ENCODE measurements at places on chromosomes 12 and 14. TPM values are rescaled to one million over a fixed set of nuclear protein-coding genes. Genes with fewer than 3 reads are reported as not detected.

The USP15 gene
- total RNA-seq, result 49.7 TPM

The IL31 gene
- not detected for total RNA-seq

The SYNE3 gene
- 7.7 TPM for total RNA-seq

The BEGAIN gene
- 0.48 TPM for total RNA-seq

The TMEM233 gene
- not detected for total RNA-seq

The NPFF gene
- not detected for total RNA-seq

The OAS2 gene
- 157 TPM for total RNA-seq

The SYT1 gene
- total RNA-seq, result 1.7 TPM

The LBHD2 gene
- total RNA-seq, result not detected

The SVOP gene
- total RNA-seq, result not detected

The ITPR2 gene
- total RNA-seq, result 9.1 TPM

The PROX2 gene
- not detected for total RNA-seq

The COCH gene
- 0.04 TPM for total RNA-seq

The OR4E2 gene
- total RNA-seq, result not detected

DNA sequence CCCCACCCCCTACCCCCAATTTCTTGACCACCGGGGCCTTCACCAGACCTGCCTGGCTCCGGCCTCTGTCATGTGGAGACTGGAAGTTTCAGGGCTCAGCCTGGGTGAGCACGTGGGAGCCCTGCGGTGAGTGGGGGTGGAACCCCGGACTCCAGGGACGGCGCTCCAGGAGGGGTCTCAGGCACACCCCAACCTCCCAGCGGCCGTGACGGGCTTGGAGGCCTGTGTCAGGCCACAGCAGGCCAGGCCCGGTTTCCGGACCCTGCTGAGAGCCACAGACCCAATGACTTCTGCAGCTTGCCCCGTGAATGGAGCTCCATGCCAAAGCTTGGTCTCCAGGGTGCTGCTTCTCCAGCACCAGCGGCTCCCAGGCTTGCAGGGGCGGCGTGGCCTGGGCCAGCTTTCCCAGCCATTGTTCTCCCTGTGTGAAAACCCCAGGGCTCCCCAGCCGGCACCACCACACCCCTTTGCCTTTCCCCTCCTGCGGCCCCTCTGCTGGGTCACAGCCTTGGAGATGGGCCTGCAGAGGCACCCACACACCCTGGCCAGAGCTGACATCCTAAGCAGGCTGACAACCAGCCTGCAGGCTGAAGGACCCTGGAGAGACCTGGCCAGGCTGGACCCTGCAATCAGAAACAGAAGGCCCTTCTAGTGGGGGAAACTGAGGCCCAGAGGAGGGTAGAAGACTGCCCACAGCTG lies 186.2 kb upstream of the C14orf180 start:
- DNase-seq, result no peak

- DNase-seq, result peak; percentile 86
These were observed 10.4 kb downstream of the BEST3 start for GRCh38 chr12:69688471-69689427.

DNA sequence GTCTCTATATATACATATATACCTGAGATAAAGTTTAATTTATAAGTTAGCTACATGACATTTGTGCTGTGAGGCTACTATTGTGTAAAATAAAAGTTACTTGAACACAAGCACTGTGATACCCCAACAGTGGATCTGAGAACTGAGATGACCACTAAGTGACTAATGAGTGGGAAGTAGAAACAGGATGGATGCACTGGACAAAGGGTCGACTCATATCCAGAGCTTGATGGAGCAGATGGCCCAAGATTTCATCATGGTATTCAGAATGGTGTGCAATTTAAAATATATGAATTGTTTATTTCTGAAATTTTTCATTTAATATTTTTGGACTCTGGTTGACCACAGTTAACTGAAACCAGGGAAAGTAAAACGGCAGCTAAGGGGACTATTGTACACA lies 908.6 kb upstream of the MDGA2 start:
- DNase-seq, result peak; percentile 50

DNA sequence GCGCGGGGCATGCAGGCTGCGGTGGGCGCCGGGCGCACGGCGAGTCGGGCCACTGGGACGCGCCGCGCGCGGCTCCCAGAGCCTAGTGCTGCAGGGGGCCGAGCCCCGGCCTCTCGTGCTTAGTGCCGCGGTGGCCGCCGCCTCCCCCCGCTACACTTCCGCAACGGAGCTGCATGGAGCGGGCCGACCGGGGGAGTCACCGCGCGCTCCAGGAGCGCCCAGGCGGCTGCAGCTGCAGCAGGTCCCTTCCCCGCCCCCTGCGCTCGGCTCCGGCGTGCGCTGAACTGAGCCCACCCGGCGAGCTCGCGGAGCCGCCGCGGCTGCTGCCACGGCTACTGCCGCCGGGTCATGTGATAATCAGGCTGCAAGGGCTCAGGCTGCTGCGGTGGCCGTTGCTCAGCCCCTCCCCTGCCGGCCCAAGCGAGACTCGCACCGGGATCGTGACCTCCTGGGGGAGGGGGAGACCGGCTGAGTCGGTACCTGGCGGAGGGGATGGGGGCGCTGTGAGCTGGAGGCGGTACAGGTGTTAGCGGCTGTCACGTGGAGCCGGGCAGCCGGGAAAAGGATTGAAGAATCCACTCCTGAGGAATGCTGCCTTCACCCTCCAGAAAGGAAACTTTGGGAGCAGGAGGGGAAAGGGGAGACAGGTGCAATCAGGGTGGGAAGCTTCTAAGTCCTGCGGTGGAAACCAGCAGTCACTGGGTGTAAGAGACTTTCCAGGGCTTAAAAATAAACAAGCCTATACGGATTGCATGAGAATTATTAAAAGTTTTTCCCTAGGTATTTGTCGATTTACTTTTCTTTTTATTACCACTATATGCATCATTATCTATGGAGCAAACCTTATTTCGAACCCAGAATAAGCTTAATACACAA lies at the start of gene PPM1H:
Gene PPM1H, minus strand, starts transcription at position 352 of the 876 bp plus-strand sequence. CDS start 414 bp downstream, outside the sequence.
- no peak for DNase-seq

DNA sequence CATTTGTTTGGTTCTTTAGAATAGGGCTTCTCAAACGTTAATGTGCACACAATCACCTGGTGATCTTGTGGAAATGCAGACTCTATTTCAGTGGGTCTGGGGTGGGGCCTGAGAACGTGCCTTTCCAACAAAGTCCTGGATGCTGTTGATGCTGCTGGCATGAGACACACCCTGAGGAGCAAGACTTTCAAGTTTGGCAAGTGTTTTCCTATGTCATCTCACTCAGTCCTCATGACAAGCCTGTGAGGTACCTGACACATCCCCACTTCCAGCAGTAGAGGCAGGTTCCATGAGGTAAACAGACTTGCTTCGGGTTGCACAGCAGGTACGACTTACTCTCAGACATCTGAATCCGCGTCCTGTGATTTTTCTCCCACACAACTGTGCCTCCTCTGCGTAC lies 147.1 kb downstream of the MYRFL start:
- DNase-seq, result no peak

GRCh38 chr14:104536942-104537612 lies 42.5 kb upstream of the C14orf180 start:
- peak; percentile 78 for DNase-seq

- no peak for DNase-seq
These were observed 209.0 kb upstream of the PLEKHG7 start for GRCh38 chr12:92493816-92494215.

- DNase-seq, result peak; percentile 10
These were observed 72.4 kb downstream of the IGF1 start for GRCh38 chr12:102407776-102408486.

DNA sequence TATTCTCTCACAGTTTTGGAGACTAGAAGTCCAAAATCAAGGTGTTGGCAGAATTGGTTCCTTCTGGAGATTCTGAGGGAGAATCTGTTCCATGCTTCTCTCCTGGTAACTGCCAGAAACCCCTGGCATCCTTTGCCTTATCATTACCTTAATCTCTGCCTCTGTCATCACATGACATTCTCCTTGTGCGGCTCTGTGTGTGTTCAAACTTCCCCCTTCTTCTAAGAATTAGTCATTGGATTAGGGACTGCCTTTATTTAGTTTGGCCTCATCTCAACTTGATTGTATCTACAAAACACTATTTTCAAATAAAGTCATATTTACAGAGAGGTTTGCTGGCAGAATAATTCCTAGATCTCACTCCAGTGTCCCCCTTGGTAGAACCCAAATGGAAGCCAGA lies 68.9 kb downstream of the ZNF641 start:
- no peak for DNase-seq

GRCh38 chr12:124107351-124107750 lies 134.3 kb downstream of the ZNF664 start:
- no peak for DNase-seq

- DNase-seq, result no peak
These were observed 54.5 kb downstream of the C12orf75 start for GRCh38 chr12:105384916-105385535.

DNA sequence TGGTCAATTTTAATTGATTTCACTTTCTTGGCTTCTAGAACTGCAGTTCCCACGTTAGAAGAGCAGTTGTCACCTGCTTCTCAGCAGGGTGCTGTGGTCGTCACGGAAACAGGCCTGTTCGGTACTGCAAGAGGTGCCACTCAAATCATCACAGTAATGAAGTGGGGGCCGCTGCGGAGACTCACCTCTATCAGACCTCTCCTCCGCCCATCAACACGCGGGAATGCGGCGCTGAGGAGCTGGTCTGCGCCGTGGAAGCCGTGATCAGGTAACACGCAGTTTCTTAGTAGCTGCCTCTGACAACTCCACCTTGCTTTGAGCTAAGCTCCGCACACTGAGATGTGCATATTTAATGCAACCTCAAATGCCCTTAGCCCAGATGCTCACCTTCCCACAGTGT lies 107.2 kb downstream of the UNC79 start:
- DNase-seq, result no peak

GRCh38 chr12:76274420-76275083 lies 73.7 kb downstream of the BBS10 start:
- no peak for DNase-seq

DNA sequence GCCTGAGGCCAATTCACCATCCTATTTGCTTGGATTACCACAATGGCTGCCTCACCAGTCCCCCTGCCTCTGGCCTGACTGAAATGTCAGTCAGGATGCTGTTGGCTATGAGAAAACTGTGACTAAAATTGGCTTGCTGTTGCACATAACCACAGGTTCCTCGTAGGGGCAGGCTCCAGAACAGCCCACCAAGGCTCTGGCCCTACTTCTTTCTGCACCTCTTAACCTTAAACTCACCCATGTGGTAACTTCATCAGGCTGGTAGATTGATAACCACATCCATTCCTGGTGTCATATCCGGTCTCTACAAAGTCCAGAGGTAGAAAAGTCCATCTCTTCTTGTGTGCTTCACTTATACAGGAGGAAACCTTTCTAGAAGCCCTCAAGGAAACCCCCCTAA lies 172.4 kb upstream of the PLXNC1 start:
- no peak for DNase-seq

GRCh38 chr14:24296341-24297157 lies 3.0 kb downstream of the DHRS1 start:
- DNase-seq, result peak; percentile 79

- no peak for DNase-seq
These were observed 263.5 kb downstream of the DPF3 start for GRCh38 chr14:72630374-72630773.

GRCh38 chr14:22409006-22409405 lies 180.0 kb downstream of the DAD1 start:
- DNase-seq, result no peak

GRCh38 chr12:110933326-110933974 lies 13.1 kb upstream of the MYL2 start:
- no peak for DNase-seq

GRCh38 chr12:89187507-89187906 lies 164.8 kb downstream of the DUSP6 start:
- no peak for DNase-seq

DNA sequence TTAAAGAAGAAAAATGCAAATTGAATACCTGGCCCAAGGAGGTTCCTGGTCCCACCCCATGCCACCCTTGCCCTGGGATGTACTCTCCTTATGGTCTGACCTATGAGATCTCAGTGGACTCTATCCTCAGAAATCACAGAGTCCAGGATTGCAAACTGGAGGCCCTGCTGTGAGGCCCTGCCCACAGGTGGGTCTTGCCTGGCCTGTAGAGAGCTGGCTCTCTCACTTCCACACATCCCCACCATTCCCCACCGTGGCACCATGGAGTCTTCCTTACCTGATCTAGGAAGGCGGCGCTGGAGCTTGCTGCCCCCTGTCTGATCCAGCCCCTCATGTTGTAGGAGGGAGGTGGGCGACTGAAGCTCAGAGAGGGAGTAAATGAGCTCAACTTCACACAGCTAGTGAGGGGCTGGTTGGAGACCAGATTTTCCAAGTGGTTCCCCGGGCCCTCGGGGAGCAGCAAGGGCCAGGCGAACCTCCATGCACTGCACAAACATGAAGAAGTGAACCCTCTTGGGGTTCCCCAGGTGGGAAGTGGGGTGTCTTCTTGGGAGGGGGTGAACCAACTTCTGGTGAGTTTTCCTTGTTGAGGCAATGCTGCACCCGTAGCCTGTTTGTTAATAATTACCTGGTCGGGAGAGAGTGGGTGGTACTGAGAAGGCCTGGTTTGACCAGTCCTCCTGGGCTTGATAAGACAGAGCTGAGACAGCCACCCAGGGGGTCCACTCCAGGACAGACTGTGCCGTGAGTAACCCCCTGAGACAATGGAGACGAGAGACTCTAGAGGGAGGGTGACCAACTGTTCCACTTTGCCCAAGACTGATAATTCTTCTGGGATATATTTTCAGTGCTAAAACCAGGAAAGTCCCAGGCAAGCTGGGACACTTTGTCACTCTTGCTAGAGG lies at the start of gene SERPINA4:
Gene SERPINA4, plus strand, starts transcription at position 692 of the 905 bp plus-strand sequence. CDS start 2,041 bp downstream, outside the sequence.
- no peak for DNase-seq

DNA sequence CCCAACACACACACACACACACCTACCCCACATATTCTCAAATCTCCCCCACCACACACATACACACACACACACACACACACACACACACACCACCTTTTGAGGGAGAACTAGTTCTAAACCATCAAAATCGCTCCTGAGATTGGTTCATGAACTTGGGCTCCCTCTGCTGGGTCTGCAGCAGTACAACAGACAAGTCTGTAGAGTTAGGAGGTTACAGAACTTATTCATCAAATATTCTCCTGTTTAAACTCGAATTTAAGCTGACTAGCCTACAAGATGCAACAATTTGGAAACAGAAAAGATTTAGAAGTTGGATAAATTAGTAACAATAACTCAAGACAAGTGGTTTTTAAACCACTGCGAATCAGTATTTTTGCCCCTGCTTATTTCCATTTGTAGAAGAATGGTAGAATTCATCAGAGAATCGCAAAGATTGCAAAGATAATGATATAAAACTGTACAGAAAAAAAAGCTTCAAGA lies 136.4 kb upstream of the USP15 start:
- peak; percentile 39 for DNase-seq

GRCh38 chr12:26524862-26525465 lies 308.0 kb downstream of the ITPR2 start:
- DNase-seq, result peak; percentile 7

GRCh38 chr12:25322918-25323531 lies 72.3 kb upstream of the KRAS start:
- no peak for DNase-seq
